Right lung (tissue), 10 donors: ENCODE measurements at places on chromosomes 16 and 17. TPM values are rescaled to one million over a fixed set of nuclear protein-coding genes. Genes with fewer than 3 reads are reported as not detected.

DNA sequence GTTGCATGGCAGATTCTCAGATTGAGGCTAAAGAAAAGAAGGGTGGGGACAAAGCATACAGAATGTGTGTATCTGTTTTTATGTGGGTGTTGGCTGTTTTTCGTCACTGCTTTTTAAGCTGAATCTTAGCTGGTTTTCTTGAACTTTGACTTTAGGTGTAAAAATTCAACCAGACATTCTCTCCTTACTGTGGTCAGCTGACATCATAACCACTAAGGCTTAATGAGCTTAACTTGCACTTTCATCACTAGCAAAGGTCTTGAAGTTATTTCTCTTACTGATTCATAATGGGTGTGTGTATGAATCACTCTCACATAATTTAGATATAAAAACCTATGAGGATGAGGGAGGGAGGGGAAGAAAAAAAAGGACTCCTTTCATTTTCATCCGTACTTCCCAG lies 4.0 kb upstream of the CDC6 start:
- DNase-seq = no peak

GRCh38 chr17:20314834-20315233 lies 152.5 kb downstream of the LGALS9B start:
- no peak for DNase-seq

- no peak for DNase-seq
Observed at GRCh38 chr16:89658221-89658879, 714 bp downstream of the SPATA33 start.

- no peak for DNase-seq
Observed at GRCh38 chr17:39208893-39209292, 8.8 kb downstream of the RPL19 start.

- DNase-seq = no peak
Observed at GRCh38 chr16:72241008-72241407, 69.1 kb upstream of the PMFBP1 start.

DNA sequence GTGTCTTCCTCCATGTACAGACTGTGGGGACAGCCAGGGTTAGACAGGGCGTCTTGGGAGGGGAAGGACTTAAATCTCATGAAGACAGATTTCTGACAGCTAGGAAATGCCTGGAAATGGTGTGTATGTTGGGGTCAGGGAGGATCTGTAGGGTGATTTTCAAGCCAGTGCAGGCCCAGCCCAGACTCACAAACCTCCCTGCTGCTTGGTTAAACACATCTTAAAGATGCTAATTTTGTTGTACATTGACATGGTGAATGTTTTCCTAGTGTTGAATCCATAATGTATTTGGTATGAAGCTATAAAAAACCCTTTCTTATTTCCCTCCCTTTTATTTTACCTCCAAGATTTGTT lies 238.3 kb downstream of the CCDC182 start:
- DNase-seq = no peak

DNA sequence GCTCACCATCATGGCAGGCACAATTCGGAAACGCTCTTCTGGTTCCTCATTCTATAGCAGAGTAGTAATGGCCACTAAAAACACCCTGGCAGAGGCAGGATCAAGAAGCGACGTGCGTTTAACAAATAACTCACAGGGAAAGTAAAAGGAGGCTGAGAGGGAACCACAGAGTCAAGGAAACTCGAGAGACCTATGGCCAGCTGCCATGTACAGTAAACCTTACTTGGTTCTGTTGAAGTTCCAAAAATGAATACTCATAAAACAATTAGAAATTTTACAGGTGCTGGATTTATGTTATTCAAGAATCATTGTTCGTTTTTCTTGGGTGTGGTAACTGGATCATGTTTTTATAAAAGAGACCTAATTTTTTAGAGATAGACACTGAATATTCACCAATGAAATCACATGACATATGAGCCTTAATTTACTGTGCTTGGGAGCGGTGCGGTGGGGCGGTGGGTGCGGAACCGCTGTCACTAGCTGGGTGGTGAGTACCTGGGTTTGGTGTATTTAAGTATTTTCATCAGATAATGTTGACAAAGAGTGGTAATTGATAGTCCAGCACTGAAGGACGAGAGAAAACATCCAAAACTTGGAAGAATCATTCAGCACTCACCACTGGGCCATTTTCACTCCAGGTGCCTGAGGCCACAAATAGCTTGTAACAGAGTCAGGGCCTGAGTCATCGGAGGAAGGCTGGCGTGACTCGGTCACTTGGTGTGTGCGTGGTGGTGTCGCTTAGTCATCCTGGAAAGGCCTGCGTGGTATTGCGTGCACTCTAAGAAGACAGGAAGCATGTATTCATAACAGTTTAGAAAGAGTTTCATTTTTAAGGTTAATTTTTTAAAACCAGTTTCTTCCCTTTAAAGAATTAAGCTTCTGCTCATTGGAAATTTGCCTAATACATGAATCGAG lies 135.4 kb upstream of the CHMP6 start:
- no peak for DNase-seq

DNA sequence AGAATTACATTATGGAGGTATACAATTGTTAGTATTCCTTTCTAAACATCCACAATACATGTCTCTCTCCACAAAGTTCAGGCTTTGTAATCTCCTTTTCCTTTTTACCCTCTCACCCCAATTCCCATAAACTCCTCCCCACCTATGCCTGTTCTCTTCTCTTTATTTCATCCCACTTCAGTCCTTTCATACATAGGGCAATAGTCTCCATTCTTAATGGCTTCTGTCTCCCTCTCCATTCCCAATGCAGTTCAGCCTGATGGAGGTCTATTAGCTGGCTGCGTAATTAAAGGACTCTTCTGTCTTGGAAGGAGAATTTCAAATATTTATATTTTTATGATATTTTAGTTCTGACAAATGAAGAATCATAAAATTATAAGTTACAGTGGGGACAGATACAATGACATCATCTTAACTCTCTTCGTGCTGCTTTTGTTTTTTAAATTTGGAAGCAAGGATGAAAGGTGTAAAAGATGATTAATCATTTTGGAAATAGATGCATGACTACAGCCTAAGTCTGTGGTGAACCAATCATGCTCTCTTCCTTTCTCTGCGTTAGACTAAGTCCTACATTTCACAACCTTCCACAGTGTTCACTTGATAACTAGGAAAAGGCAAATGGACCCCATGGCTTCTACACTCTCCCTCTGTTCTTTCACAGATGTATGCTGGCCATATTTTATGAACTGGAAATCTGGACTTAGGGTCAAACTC lies 11.2 kb upstream of the FAM20A start:
- DNase-seq = no peak

- peak; percentile 88 for DNase-seq
Observed at GRCh38 chr17:50931144-50931908, 65.2 kb upstream of the TOB1 start.

DNA sequence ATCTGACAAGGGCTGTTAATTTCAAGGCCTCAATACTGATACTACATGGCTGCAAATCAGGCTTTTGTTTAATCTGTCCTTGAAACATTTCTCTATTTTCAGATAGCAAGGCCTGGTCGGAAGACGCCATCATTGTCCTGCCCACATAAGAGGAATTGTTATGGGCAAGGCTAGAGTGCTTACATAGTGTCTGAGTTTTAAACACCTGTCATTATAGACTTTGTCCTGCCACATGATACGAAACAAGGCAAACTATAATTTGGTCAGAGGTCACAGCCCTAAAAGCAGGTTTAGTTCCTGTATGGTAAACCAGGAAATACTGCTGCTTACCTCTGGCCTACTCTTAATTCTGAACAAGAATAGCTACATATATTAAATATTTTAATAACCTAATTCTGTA lies 104.4 kb downstream of the SSH2 start:
- no peak for DNase-seq

DNA sequence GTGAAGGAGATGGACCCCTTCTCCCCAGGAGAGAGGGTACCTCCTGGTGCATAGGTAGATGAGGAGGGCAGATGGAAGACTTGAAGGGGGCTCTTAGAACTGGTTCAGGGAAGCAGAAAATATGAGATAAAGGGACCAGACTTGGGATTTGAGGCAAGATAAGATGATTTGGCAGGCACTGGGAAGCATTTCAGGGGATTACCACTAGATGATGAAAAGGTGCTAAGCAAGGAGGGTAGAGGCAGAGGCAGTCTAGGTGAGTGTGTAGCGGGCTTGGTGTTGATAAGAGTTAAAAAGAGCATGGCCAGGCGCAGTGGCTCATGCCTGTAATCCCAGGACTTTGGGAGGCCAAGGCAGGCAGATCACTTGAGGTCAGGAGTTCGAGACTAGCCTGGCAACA lies 14.4 kb downstream of the SLC9A5 start:
- no peak for DNase-seq

GRCh38 chr17:19337712-19338023 lies 24.9 kb downstream of the B9D1 start:
- DNase-seq = no peak

DNA sequence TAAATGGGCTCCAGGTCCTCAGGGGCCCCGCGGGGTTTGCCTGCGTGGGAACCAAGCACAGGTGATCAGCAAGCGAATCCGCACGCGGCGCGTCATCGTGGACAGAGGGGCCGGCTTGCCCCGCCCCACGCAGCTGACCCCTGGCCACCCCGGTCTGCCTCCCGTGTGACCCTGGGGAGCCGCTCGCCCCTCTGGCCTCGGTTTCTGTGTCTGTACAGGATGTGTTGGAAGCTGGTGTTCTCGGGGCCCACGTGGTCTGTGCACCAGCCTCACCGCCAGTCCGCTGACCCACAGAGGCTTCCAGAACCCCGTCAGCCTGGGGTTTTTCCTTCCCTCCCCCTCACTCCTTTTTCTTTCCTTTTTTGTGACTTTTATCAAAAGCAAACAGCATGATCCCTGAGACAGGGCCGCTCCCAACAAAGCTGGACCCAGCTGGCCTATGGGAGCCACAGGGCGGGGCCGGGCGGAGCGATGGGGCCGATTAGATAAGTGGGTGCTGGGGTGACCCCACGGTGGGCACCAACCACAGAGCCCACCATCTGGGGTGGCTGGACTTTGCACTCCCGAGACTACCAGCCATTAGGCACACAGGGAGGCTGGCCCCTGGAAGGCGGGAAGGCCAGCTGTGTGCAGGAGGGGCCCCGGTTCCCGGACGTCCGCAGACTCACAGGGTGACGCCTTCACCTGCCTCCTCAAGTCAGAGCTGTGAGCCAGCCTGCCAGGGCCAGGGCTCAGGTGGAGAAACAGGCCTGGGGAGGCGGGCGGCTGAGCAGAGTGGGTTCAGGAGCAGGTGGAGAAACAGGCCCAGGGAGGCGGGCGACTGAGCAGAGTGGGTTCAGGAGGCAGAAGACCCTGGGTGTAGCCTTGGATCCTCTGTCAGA lies 56.0 kb downstream of the ZFPM1 start:
- DNase-seq = no peak

DNA sequence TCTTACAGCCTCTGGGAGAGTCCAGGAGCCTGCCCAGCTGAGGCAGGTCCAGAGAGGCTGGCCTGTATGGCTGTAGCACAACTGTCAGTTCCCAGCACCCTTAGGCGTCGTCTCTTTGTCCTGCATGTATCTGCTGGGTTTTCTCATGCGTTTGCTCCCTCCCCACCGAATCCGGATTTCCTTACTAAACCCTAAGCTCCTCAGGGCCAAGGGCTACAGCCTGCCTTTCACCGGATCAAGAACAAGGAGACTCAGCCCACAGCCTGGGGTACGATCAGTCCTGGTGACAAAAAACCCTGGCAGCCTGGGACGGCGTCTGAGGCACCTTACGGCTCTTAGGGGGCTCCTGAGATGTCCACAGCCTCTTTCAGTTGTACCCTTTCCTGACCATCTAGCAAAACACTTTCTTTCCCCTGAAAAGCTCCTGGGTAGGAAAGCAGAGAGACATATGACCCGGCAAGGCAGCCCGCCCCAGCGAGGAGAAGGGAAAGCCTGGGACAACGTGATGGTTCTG lies 12.2 kb downstream of the HIC1 start:
- no peak for DNase-seq

GRCh38 chr16:85699628-85700027 lies 10.9 kb upstream of the GINS2 start:
- DNase-seq = no peak

- no peak for DNase-seq
Observed at GRCh38 chr17:47801176-47801765, 20.3 kb downstream of the OSBPL7 start.

DNA sequence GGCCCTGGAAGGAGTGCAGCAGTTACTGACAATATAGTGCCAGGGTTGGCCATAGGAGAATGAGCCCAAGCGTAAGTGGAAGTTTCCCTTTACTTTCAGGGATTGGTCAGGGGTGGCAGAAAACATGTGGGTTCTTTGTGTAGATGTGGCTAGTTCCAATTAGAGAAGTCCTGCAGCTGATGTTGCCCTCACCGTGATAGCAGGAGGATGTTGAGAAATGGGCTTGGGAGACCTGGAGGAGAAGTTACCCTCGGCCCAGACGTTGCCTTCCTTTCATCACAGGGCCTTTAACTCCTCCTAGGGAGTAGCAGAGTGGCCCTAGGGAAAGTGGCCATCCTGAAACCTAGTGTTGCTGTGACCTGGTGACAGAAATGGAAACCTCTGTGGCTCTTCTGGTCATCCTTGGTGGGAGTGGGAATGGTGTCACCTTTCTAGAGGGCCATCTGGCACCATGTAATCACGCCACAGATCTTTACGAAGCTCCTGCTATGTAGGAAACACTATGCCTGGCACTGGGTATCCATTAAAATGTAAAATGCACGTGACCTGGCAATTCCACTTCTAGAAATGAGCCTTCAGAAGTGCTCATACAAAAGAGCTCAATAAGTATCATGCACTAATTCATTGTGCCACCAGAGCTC lies 6.7 kb downstream of the TMEM92 start:
- no peak for DNase-seq

DNA sequence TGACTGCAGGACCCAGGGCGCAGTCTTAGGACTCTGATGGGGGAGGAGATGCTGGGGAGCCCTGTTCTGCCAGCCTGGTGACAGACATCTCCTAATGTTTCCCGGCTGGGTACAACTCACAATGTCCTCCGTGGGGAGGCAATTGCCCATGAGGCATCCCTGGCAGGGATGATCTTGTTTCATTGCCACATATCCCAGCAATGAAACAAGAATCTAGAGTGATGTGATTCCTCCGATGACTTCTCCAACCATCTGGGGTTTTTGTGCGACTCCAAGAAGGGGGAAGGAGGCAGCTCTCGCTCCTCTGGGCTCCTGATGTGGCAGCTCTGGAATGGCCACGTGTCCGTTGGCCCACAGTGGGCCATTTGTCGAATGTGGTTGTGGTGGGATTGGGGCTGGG lies 255.8 kb downstream of the SEC14L1 start:
- DNase-seq = no peak

PLK1 gene
- 27.0 TPM for polyA plus RNA-seq

TRPV3 gene
- polyA plus RNA-seq = 2.2 TPM

TBC1D3I gene
- polyA plus RNA-seq = 0.51 TPM

KRTAP4-6 gene
- polyA plus RNA-seq = not detected

KIF2B gene
- not detected for polyA plus RNA-seq

PRAC2 gene
- polyA plus RNA-seq = not detected

KRTAP2-1 gene
- polyA plus RNA-seq = not detected

TBCD gene
- 119 TPM for polyA plus RNA-seq
